ENCODE measurements at places on chromosomes 6 and 20.
A peak's percentile ranks its signal among the peaks of the same experiment; 100 is the strongest.

GRCh38 chr20:58888521-58889333 lies 36.2 kb downstream of the GNAS start:
- DNase-seq: peak; percentile 67

DNA sequence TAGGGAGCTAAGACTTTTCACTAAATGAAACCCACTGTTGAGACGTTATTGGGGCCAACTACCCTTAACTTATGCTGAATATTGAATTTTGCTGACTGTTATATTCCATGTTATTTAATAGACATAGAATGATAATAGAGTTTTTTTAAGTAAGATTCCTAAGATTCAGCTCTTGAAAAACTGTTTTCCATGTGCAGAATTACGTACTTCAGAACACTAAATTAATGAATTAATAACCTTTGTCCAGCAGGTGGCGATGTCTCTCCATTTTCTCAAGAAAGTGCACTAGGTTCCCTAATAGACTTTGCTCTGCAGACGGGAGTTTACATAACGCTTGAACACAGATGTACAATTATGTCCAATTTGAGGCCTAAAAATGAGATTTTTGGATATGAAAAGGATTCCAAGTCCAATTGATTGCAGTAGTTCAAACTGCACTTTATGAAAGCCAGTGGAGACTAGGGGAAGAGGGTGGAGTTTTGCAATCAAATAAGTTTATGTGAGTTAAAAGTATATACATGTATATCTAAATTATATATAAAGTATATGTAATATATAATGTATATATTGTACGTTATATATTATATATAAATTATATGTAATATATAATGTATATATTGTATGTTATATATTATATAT lies 282.1 kb downstream of the UST start:
- no peak for DNase-seq

- no peak for DNase-seq
Observed at GRCh38 chr20:61599541-61599992, 347.5 kb downstream of the CDH4 start.

GRCh38 chr20:33893314-33893713 lies 82.2 kb downstream of the CHMP4B start:
- no peak for DNase-seq

All from stimulated activated CD4-positive, alpha-beta T cell treated with anti-CD3 and anti-CD28 coated beads, TNF-alpha, amount 100 ng/mL, for 48 hours (primary cell).